A549 treated with dexamethasone at 1 μM for 4 hours (cell line): ENCODE measurements at places on chromosomes 4 and X. TPM values are rescaled to one million over a fixed set of nuclear protein-coding genes. Genes with fewer than 3 reads are reported as not detected.

Gene MAOA
- 0.59 to 0.87 TPM (median 0.79 TPM) in 5 replicates for total RNA-seq

Gene NAP1L2
- total RNA-seq = 0.89 to 1.2 TPM (median 1.1 TPM) in 5 replicates

Gene DUX4
- total RNA-seq = not detected in 5 replicates

Gene C4orf50
- not detected in 5 replicates for total RNA-seq

Gene MAGEA12
- 0.11 to 0.15 TPM (median 0.13 TPM) in 5 replicates for total RNA-seq

Gene XAGE5
- total RNA-seq = not detected in 5 replicates

Gene GPR50
- 0.10 to 0.34 TPM (median 0.26 TPM) in 5 replicates for total RNA-seq

Gene MAML3
- 11.7 to 17.6 TPM (median 14.2 TPM) in 5 replicates for total RNA-seq

Gene NXF2B
- total RNA-seq = not detected in 5 replicates

Gene GNRHR
- not detected in 5 replicates for total RNA-seq

Gene MCF2
- 0.07 to 0.11 TPM (median 0.07 TPM) in 3 of 5 replicates, not detected in the others for total RNA-seq

Gene TMEM154
- total RNA-seq = 0.03 to 0.20 TPM (median 0.09 TPM) in 4 of 5 replicates, not detected in the other

Gene SPANXN4
- not detected in 5 replicates for total RNA-seq

Gene UGT8
- total RNA-seq = 0.10 to 0.25 TPM (median 0.12 TPM) in 5 replicates

Gene NR0B1
- total RNA-seq = 18.2 to 24.4 TPM (median 20.0 TPM) in 5 replicates

Gene WDR17
- 1.3 to 1.8 TPM (median 1.8 TPM) in 5 replicates for total RNA-seq

Gene SOWAHB
- total RNA-seq = 0.02 to 0.06 TPM (median 0.04 TPM) in 4 of 5 replicates, not detected in the other

Gene IL13RA2
- total RNA-seq = 0.07 to 0.60 TPM in 2 of 5 replicates, not detected in the others

Gene HSFX2
- 0.08 to 0.38 TPM (median 0.19 TPM) in 3 of 5 replicates, not detected in the others for total RNA-seq

Gene NLGN3
- 0.70 to 1.5 TPM (median 1.0 TPM) in 5 replicates for total RNA-seq

Gene RPS6KA3
- total RNA-seq = 34.9 to 52.5 TPM (median 46.8 TPM) in 5 replicates

Gene CENPVL3
- total RNA-seq = 0.11 to 0.20 TPM (median 0.14 TPM) in 5 replicates

Gene OCIAD2
- total RNA-seq = 88.3 to 149 TPM (median 98.2 TPM) in 5 replicates

Gene GPR119
- total RNA-seq = not detected in 5 replicates

Gene UPF3B
- total RNA-seq = 16.8 to 21.3 TPM (median 17.5 TPM) in 5 replicates

Gene FHIP1A
- 0.06 to 0.42 TPM (median 0.21 TPM) in 5 replicates for total RNA-seq

Gene GPR143
- 0.23 to 0.42 TPM (median 0.27 TPM) in 5 replicates for total RNA-seq

Gene AMBN
- not detected in 5 replicates for total RNA-seq
